ENCODE measurements at places on chromosomes 5 and 9.

GRCh38 chr9:112288029-112288428, 45.4 kb downstream of the PTBP3 start:
- DNase-seq, result no peak

DNA sequence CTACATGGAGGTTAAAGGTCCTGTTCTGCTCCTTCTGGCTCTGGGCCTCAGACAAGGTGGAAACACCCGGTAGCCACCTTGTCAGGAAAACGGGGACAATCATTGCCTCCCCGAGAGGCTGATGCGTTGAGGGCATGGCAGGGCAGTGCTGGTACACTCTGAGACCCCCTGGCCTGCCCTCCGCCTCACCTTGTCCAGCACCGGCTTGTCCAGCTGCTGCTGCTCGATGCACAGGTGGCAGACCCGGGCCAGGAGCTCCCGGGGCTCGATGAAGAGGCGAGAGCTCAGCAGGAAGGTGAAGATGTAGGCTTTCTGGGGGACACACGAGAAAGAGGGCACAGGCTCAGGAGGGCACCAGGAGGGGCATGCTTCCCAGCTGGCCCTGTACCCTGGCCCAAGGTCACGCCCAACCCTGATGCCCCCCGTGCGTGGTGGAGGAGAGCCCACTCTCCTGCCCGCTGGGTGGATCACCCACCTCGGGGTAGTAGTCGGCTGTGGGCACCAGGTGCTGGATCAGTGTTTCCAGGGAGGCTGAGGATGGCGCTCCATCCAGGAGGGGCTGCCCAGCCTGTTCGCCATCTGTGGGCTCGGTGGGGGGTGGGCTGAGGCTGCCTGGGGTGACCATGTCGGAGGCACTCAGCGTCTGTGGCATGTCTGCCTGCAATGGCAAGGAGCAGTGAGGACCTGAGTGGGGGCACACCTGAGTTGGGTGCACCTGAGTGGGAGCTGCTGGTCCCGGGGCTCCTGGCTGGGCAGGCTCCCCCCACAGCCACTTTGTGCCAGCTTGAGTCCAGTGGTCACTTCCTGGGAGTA, 66.0 kb upstream of the RNF130 start:
- DNase-seq, result no peak

GRCh38 chr5:169838688-169839087, 141.6 kb downstream of the INSYN2B start:
- DNase-seq, result no peak

GRCh38 chr5:7261049-7261448, 134.9 kb upstream of the ADCY2 start:
- no peak for DNase-seq

DNA sequence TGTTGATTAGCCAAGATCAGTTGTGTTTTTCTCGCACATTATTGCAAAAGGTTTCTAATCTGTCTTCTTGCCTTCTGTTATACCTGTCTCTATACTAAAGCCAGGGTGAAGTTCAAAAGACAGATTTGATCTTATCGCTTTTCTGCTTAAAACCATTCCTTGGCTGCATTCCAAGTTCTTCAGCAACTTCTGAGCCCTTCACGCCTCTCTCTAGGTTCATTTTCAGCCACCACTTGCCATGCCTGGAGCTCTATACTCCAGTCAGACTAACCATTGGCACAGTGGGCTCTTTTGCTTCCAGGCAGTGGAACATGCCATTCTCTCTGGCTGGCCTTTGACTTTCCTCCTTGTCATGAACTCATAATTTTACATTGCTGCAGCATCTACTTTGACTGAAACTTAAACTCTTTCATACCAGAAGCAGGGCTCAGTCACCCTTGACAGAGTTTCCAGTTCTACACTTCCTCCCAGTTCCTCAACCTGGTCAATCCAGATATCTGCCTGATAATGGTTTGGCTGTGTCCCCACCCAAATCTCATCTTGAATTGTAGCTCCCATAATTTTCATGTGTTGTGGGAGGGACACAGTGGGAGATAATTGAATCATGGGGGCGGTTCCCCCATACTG, 114.4 kb downstream of the SLC12A2 start:
- DNase-seq, result no peak

DNA sequence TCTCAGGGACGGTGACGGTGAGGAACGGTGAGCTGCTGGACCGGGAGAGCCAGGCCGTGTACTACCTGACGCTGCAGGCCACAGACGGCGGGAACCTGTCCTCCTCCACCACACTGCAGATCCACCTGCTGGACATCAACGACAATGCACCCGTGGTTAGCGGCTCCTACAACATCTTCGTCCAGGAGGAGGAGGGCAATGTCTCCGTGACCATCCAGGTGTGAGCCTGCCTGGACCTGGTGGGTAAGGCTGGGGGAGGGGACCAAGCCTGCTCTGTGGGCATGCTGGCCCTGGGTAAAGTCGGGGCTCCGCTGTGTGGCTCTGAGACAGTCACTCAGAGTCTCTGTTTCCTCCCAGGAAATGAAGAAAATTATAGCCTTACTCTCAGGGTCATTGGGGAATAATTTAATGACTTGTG, 29.3 kb downstream of the CDHR2 start:
- no peak for DNase-seq

DNA sequence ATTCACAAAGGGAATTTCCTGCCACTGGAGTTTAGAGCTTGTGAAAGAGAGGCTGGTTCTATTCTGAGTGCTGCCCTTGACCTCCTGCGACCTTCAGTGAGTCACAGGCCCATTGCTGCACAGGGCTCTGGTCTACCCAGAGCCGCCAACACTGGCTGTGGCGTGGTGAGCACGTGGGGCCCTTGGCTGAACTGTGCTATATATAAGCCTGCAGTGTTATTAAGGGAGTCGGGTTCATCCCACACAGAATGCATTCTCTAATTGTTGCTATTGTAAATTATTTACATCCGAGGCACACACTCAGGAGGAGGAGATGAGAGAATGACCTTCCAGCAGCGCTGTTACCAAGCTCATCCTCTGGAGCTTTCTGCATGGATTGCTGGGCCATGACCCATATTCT, 47.1 kb downstream of the BRINP1 start:
- DNase-seq, result no peak

DNA sequence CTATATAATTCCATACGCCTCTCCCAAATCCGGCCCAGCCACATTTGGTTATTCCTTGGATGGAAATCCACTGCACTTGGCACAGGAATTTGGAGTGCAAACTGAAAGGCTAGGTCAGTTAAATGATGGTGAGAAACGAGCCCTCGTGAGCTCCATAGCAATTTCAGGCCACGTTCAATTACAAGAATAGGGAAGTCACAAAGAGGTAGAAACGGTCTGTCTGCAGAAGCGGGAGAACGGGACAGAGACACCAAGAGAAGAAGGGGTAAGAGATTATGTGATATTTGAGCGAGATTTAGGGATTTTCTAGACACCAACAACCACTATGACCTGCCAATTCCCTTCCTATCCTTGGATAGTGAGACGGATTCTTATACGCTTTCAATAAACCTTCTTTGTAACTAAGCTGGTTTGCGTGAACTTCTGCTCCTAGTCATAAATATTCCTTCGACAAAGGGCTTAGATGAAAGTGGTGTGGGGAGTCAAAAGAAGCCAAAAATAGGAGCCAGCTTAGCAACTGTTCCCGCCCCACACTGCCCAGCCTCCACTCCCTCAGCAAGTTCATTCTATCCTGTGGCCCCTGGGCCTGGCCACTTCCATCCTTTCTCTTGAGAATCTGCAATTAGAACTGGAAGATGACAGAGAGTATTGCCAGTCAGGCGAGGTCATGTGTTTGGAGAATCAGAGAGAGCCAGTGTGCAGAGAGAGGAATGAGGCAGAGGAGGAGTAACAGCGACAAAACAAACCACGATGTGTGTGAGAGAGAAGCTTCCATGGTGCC, 118.4 kb downstream of the ZNF608 start:
- DNase-seq, result no peak

- DNase-seq, result no peak
These were observed 59.4 kb upstream of the TNFSF8 start for GRCh38 chr9:114989600-114990410.

DNA sequence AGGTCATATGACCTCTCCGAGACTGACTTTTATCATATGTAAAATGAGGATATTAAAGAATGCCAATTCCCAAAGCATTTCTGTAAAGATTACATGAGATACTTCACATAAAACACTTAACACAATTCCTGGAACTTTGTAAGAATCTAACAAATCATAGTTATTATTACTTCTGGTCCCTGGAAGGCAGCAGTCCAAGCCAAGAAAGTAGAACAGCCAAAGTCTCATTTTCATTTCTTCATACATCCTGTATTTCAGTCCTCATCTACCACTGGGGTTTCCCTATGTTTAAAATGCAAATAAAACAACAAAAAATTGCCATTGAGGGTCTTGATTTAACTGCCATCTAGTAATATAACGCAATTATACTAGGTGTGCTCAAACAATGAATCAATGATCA, 179.5 kb downstream of the MARCHF11 start:
- no peak for DNase-seq

DNA sequence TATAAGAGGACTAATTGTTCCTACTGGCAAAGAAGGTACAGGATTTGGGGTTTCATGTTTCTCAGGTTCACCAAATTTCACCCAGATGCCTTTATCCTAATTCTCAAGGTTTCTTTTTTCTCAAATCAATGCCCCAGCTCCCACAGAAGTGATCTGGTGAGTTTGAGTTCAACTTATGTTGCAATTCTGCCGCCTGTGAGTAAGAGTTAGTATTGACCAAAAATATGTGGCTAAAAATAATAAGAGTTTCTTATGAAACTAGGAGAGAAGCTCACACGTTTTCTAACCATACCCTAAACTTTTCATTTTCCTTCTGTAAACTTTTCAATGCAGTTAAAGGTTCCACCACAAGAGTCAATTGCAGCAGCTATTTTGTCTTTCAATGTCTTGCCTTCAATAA, 15.1 kb downstream of the SLCO6A1 start:
- DNase-seq, result no peak

GRCh38 chr5:50715001-50715400, 48.6 kb downstream of the PARP8 start:
- no peak for DNase-seq

GRCh38 chr5:87951661-87952060, 317.0 kb downstream of the TMEM161B start:
- no peak for DNase-seq

DNA sequence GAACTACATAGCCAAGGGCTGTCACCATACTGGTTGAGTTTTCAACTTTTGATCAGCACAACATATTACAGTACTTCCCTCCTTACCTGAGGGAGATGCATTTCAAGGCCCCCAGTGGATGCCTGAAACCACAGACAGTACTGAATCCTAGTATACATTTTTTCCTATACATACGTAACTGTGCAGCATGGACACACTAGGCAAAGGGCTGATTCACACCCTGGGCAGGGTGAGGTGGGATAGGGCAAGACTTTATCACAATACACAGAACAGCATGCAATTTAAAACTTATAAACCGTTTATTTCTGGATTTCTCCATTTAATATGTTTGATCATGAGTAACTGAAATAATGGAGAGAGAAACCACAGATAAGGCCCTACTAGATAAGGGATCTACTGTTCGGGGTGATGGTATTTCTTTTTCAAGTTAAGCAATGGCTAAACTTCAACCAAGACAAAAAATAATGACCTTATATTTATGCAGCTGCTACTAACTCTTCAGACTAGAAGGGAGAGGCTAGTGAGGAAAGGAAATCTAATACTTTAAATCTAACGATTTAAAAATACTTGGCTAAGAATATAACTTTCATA, 186.9 kb upstream of the GNA14 start:
- DNase-seq, result no peak

DNA sequence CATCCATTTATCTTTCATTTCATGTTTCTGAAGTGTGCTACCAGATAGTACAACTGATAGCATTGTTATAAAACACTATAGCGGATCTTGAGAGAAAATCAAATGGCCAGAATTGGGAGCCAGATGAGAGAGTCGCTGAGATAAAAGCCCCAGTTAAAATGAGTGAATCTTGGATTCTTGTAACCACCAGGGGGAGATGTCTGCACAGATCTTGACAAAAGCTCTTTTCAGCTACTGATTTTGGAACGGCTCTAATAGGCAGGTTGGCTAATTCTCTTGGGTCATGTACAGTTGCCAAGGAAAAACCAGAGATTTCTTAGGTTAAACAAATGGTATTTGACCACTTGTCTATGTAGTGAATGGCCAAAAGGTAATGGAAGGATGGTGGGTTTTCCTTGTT, 21.7 kb downstream of the F2RL2 start:
- DNase-seq, result no peak

GRCh38 chr5:156942064-156942463, 21.0 kb downstream of the TIMD4 start:
- DNase-seq, result no peak

GRCh38 chr9:104769655-104770054, 5.7 kb downstream of the NIPSNAP3B start:
- no peak for DNase-seq

DNA sequence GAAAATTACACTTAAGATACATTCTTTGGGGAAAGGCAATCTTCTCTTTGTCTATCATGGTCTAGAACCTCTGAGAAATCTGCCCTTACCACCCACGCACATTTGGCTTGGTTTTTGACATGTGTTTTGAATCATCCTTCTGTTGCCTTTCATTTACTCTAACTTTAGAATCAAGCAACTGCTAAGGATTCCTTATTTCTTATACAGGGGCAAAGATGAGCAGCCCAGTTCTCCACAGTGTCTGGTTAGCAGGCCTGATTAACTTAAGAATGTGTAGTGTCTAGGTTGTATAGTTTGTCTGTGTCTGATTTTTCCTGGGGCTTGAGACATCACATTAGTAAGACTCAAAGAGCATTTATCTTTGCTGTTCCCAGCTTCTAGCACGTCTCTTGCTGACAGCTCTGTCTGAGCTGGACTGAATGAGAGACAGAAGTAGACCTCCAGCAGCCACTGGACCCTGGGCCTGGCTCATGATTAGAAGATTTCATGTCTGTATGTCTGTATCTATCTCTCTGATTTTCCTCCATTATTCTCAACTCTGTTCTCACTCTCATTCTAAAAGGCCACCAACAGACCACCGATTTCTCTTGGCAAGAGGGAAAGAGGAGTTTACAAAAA, 31.8 kb upstream of the PCA3 start:
- DNase-seq, result no peak

DNA sequence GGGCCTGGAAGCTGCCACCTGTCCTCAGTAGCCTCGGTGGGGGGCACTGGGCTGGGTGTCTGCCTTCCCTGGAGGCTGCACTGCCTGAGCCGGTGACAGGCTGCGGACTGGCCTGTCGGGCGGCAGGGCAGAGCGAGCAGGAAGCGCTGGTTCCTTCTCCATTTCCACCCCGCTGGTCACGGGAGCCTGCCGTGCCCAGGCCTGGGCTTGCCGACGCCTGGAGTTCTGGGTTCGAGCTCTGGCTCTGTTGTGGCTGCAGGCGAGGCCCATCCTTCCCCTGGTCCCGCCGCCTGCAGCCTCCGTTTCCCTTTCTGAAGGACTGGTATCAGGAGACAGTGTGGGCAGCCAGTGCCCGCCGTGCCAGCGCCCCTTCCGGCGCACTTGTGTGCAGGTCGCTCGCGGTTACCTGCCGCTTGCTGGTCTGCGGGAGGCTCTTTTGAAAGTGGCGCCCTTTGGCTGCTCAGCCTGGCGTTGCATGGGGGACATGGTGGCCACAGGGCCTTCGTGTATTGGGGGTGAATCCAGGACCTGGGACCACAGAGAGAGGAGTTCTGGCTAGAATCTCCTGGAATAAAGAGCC, 34.0 kb downstream of the RXRA start:
- DNase-seq, result no peak

GRCh38 chr5:9196403-9197227, 349.3 kb downstream of the SEMA5A start:
- no peak for DNase-seq

Data from NCI-H1092 (cell line).